T-helper 1 cell (primary cell): ENCODE measurements at places on chromosomes 1 and 21.

DNA sequence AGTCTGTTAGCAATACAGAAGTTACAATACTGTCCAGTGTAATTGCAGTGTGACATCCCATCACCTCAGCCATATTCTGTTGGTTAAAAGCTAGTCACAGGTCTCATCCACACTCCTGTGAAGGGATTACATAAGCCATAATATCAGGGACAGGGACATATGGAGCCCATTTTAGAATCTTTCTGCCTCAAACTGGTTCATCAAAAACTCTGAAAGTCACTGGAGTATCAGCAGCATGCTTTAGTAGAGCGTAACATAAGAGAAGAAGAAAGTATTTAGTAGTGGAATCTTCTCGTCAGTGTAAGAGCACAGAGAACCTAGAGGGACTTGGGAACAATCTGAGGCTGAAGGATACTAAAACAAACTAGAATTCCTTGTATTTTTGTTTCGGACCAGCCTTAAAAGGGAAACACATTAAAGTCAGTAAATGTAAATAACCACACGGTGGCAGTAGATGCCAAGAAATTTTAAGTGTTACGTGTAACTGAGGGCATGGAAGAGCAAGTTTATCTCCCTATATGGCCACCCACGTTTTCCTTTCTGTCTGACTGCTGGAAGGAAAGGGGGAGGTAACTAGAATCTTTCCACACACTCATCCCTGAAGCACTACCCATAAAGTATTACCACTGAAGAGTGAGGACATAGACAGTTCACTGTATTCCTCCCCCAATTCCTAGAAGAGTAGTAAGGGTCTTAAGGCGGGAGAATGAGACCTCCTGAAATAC, 41.6 kb upstream of the AGL start:
- DNase-seq = no peak

GRCh38 chr1:201360901-201361651, 16.4 kb downstream of the TNNT2 start:
- no peak for DNase-seq

GRCh38 chr1:5686925-5687706, 305.1 kb downstream of the NPHP4 start:
- DNase-seq = no peak

GRCh38 chr1:194228427-194228826, 1042.0 kb upstream of the B3GALT2 start:
- no peak for DNase-seq

DNA sequence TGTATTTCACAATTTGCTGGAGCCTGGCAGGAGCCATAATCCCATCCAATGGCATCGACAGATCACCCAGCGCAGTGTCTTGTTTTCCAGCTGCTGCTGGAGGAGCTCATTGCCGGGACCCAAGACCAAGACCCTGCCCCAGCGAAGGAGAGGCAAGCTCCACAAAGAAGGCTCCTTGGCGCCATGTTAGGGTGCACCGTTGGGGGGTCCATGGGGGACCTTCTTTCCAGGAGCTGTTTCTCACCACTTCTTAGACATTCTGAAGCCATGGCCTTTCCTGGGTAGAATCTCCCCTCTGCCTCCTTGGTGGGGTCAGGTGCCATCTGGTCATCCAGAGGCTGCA, 31.1 kb downstream of the AJAP1 start:
- DNase-seq = no peak

DNA sequence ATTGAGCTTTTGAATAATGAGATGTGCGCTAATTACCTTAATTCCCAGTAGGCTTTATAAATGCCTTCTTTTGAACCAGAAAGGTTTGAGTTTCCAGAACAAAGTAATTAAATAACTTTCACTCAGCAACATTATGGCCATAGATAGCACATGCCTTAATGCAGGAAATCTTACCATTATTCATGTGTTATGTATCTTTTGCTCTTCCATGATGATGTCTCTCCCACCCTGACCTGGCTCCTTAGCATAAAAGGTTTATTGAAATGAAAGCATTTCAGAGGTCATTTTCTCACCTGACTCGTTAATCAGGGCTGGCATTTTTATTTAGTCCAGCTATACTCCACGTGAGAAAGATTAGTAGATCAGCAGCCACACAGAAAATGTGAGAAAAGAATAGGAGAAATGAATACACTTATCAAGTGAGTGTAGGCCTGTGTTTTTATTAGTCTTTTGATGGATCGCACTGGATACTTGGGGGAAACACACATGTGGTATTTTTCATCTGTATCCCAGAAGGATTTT, 180.2 kb downstream of the ATP6V1G3 start:
- DNase-seq = no peak

DNA sequence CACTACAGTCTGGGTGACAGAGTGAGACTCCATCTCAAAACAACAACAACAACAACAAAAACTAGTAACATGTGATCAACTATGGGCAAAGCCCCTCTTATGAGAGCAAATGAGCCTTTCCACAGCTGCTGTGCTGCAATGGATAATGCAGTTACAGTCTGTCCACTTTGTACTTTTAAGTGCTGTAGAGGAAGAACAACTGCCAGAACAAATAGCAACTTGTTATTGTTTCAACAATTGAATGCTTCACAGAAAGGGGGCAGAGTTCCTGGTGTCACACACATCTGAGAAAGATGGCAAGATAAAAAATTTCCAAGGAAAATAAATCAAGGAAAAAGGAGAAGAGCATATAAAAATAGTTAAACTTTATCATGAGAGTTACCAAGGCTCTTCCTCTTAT, 243.6 kb upstream of the DMRTA2 start:
- DNase-seq = no peak

DNA sequence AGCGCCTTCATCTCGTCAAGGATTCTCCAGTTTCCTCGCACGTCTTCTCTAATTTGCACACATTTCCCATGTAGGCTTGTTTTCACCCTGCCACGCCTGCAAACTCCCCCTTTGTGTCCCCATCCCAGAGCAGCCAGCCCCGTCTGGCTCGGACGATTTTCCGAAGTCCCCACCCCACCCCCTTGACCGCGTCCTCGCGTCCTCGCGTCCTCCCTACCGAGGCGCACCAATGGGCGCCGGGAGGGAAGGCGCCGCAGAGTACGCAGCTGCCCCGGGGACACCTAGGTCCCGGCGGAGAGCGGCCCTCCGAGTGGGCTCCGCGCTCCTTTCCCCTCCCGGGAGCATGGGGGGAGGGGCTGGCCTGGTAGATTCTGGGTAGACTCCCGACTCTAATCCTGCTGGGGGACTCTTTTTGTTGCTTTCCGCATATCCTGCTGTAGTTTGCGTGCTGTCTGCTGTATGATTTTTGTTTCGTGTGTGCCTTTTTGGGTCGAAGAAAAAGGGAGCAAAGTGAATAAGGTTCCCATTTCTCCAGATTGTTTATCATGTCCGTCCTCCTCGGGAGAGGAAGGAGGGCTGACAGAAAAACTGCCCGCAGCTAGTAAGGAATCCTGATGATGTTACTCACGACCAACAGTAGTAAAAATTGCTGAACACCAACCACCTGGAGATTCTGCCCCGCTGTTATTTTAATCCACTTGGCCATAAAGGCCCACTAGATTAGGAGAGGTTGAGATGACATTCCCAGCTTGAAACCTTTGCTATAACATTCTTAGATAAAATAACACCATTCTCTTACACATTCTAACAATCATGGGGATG, 1.5 kb downstream of the CACHD1 start:
- DNase-seq = no peak

- no peak for DNase-seq
Measured at GRCh38 chr21:45299864-45300785, 12.4 kb upstream of the POFUT2 start.

GRCh38 chr1:27521336-27521831, 31.4 kb upstream of the WASF2 start:
- peak; percentile 32 for DNase-seq

DNA sequence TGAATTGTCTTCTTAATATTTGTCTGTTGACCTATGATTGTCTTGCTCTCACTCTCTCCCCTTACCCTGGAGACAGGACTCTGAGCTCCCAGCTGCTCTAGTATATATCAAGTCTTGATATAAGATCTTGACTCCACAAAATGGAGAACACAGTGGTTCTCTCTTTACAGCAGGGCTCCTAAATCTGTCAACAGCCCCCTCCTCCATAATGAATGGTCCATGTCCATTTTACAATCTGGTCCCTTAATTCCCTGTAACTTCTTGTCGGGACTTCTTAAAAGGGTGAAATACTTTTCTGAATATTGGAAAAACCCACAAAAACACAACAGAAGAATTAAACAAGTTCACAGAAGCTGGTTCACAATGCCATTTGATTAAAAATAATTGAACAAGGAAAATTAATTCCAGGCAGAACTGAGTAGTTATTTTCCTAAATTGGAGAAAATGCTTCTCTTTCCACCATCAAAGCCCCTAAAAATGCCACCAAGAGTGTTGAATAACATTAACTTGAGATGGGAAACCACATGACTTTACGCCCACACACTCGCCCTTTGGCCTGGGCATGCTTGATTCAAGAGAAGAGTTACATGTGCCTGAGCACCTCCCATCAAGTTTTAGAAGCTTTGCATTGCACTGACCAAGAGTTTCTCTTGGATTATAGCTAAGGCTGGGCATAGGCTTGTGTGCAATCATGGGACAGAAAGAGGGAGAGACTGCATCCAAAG, 109.8 kb downstream of the TOMM20 start:
- DNase-seq = no peak

- no peak for DNase-seq
Measured at GRCh38 chr1:118264343-118264742, 79.3 kb upstream of the SPAG17 start.

- DNase-seq = no peak
Measured at GRCh38 chr1:245161866-245162265, 7.1 kb downstream of the KIF26B start.

- no peak for DNase-seq
Measured at GRCh38 chr21:44354001-44354405, 582 bp downstream of the TRPM2 start.

DNA sequence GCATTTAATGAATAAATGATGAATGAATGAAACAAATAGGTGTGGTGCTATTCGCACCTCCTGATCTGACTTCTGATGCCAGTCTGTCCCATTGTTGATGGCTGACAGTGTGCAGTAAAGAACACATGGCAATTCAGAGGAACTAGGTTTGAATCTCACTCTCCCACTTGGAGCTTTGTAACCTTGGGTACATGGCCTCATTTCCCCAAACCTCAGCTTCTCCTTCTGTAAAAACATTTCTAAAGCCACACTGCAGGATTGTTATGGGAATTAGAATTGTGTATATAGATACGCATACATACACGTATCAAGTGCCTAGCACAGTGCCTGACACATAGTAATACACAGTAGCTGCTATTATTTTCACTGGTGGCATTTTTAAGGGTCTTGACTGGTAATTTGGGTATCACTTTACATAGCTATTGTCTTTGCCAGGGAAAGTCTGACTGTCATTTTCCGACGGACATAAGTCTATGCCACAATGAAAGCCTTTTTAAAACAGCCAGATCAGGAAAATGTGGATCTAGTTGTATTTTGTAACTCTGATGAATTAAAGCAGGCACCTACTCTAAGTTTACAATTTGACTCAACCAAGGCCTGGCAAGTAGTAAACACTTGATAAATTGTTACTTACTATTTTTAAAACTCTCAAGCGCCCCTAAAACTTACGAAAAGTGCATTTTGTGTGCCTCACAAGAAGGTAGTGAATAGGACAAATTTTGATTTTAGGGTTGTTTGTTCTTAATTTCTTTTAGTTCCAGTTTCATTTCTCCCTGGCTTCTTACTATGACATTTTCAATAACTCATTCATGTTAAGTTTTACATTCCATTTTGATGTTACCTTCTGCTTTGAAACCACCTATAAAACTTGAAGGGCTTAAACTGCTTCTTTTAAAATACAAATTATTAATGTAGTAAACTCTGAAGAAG, 164.4 kb downstream of the SDCCAG8 start:
- DNase-seq = peak; percentile 6

DNA sequence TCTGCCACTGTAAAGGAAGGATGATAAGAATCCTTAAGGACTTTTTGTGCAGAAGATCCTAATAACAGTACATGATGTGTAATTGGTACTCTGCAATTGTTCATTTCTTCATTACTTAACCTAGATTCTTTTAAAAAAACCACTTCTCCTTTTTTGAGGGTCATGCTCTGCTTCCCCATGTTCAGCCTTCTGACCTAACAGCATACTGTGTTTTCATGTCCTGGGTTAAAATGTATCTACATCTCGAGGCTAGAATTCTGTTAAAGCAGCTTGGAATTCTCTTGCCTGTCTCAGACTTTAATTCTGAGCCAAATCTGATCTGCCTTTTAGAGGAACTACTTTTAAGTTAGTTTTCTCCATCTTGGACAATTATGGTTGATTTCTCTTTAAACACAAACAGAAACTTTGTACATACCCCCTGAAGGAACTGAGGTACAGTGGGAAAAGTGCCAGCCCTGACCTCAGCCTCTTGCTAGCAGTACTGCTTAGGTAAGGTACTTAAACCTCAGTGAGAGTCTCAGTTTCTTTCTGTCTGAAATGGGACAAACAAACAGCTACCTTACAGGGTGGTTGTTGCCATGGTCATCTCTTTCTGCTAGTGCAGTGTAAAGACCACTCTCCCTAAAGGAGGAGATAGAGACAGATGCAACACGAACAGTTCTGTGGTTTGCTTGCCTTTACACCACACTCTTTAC, 103.2 kb upstream of the DYNLT5 start:
- no peak for DNase-seq

- no peak for DNase-seq
Measured at GRCh38 chr21:35171385-35171784, 122.3 kb upstream of the RUNX1 start.

GRCh38 chr21:27772816-27773215, 805.9 kb upstream of the ADAMTS5 start:
- DNase-seq = no peak

GRCh38 chr1:40799351-40799867, 15.8 kb downstream of the KCNQ4 start:
- DNase-seq = no peak

DNA sequence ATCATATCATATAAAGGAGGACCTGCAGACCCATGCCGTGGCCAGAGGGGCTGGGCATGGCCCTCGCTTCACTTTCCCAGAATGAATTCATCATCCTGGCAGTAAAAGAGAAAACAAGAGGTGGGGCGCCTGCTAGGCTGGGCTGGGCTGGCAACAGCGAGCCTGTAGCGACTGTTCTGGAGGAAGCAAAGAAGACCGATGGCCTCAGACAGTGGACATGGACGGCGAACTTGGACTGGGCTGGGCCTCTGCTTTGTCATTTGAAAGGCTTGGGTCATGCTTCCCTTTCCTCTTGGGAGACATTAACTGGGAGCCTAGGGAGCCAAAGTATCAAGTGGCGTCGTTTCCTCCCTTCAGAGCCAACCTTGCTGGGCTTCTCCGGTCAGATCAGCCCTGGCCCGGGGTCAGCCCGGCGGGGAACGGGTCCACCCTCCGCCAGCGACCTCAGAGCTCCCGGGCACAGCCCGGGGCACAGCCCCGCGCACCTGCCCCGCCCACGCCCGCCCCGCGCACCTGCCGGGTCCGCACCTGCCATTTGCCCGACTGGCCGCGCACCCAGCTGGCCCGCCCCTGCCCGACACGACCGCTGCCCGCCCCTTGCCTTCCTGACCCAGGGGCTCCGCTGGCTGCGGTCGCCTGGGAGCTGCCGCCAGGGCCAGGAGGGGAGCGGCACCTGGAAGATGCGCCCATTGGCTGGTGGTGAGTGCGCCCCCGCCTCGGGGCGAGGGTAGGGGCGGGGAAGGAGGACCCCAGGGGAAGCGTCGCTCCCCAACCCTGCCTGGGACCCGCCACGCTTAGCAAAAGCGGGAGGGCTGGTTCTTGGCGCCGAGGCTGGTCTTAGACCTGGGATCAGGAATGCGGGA, at the start of gene FAM3B:
Gene FAM3B (plus strand): TSS at position 602 of the 863 bp plus-strand sequence. CDS start 79 bp downstream, at position 681.
- DNase-seq = no peak
